Right atrium auricular region (tissue), 2 donors: ENCODE measurements at places on chromosomes 4 and X.

DNA sequence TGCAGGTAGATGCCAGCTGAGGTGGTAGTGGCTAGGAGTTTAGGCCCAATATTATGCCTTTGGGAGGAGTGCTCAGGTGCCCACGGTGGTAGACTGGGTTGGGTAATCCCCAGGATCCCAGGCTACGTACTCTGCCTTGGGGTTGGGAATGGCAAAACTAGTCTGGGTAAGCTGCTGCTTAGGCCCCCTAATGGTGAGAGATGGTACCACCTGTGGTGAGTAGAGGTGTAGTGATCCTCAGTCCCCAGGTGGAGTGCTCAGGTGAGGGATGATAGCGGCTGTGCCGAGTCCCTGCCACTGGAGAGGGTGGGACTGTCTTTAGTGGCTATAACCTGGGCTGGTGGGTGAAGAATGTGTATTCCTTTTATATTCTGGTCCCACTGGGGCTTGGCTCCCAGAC lies 75.2 kb downstream of the IL1RAPL2 start:
- no peak for DNase-seq

DNA sequence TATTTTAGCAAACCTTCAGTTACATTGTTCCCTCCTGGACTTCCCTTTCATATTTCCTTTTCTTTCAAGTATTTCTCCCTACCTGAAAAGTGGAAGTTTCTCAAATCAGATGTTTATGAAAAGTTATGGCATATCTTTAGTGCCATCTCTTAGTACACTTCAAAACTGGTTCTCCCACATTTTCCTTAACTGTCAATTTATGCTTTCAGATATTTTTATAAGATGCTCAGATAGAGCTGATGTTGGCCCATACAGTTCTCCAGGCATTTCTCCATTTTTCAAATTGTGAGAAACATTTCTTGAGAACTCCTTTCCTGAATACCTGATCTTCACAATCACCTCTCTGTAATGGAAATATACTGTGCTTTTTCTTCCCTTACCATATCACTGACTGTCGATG lies 32.5 kb upstream of the AP1AR start:
- no peak for DNase-seq

DNA sequence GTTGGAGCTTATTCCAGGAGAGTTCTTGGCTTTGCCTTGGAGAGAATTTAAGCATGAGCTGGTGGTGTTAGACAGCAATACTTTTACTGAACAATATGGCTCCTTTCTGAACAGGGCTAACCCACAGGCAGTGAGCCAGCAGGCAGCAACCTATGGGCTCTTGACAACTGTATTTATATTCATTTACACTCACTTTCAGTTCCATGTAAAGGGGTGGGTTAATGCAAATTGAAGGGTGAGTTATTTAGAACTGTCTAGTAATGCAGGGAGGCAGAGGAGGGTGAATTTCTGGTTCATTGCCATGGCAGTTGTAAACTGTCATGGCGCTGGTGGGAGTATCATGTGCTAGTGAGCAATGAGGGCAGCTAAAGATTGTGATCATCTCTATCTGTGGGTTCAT lies 15.7 kb downstream of the FOXR2 start:
- no peak for DNase-seq

GRCh38 chr4:40003986-40004385 lies 26.3 kb upstream of the PDS5A start:
- no peak for DNase-seq

- no peak for DNase-seq
These were observed 1536.4 kb upstream of the TENM3 start for GRCh38 chr4:180706766-180707165.

DNA sequence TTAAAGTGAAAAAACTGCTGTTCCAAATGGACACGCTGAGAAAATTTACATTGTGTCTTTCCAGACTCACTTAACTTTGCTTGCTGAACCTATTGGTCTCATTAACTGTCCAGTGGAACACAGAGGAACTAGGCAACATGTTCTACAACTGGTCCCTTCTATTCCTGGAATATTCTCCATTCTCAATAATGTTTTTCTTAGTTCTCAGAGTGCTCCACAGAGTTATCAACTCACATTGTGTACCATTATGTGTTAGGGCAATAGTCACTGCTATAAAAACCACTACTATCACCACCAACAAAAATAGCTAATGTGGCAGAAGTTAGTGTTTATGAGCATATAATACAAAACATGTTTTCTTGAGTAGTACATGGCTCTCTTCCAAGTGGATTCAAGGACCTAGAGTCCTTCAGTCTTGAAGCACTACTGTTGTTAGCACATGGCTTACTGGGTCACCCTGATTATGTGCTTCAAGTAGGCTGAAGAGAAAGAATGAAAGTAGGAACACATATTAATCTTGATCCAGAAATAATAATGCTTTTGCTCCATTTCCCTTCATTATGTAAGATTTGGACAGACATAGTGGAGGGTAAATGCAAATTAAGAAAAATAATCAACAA lies 865.3 kb upstream of the HS3ST1 start:
- no peak for DNase-seq

GRCh38 chr4:77797239-77797638 lies 21.9 kb downstream of the CNOT6L start:
- DNase-seq, result no peak

- DNase-seq, result no peak
These were observed at the start of gene ARHGEF9 for GRCh38 chrX:63784902-63785707. TSS of gene ARHGEF9 (minus strand) at chrX:63785214. CDS start at chrX:63785145, 69 bp downstream.

DNA sequence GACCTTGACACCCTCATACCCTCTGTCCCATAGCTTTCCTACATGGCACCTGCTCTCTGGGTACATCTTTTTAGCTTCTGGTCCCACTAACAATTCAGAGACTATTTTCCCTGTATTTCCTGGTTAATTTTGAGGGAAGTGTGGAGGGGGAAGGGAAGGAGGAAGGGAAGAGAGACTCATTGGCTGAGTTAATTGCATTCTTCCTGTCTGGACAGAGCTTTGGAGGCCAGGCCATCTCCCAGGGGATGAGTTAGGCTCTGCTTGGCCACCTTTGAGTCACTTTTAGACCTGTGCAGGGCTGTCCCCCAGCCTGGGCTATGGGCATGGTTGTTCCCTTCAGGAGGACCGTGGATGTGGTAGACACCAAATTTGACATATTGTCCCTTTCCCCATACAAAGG lies 167.9 kb upstream of the PGRMC2 start:
- no peak for DNase-seq

GRCh38 chr4:122617597-122618593 lies 3.0 kb downstream of the IL21 start:
- DNase-seq, result no peak

GRCh38 chrX:10508891-10509290 lies 111.5 kb downstream of the MID1 start:
- DNase-seq, result no peak

DNA sequence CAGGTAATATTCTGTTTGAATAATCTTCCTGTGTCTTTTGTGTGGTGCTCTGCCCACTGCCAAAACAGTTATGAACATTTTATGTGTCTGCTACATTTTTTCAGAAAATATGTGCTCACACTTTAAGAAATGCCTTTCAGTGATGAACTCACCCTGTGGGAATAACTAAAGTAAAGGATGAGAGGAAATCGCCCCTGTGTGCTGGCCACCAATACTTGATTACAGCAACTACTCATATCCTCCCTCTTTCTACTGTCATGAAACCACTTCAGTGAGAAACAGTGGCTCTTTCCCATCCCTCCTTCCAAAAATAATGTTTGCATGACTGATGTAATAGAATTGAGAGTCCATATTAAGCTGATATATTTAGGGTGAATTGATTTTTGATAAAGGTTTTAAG lies 900.9 kb downstream of the RAB28 start:
- DNase-seq, result no peak

- no peak for DNase-seq
These were observed 182.1 kb downstream of the EVC2 start for GRCh38 chr4:5526080-5526846.

DNA sequence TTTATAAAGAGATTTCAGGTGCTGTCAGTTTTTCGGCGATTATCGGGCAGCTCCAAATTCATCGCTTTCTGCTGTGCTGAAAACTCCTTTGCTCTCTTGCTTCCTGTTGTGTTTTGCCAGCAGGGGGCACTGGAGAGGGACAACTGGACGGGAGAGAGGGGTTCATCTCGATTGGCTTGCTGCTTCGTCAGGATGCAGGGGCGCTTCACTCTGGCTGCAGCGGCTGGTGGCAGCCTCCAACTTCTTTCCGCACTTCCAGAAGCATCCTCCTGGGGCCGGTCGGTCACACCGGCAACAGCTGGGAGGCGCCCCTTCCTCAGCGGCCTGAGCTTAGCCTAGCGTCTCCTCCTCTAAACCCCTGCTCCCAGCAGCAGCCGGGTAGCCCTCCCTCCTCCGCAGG lies 29.5 kb downstream of the MSL3 start:
- peak; percentile 62 for DNase-seq

DNA sequence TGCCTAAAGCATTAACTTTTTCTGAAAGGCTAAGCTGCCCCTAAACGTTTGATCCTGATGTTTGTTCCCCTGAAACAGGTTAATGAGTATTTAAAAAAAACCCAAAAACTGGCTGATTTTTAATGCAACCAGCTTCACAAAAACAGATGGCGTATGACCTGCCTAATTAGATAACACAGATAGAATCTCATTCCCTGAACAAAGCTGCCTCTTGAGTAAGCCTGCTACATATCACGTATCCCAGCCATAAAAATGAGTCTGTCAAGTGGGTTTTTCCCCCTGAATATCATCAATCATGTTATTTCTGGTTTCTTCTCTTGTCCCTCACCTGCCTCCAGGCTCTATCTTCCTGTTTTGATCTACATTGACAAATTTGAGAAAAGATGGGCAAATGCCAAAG lies 154.2 kb upstream of the FAM9B start:
- DNase-seq, result no peak

DNA sequence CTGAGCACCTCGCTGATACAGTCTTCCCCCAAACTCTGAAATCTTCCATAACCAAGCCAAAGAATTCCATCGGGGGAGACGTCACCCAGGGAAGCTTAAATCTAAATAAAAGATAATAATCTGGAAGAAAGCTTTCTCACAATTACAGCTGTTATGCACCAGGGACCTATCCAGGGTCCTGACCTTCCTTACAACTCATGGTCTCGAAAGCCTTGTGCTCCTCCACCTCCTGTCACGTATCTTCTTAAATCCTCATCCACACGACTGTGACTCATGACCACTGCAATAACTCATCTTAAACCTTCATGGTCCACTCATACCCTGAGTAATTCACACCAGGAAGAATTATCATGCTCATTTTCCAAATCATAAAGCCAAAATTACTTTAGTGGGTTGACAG lies 166.8 kb upstream of the FRG1 start:
- DNase-seq, result no peak

DNA sequence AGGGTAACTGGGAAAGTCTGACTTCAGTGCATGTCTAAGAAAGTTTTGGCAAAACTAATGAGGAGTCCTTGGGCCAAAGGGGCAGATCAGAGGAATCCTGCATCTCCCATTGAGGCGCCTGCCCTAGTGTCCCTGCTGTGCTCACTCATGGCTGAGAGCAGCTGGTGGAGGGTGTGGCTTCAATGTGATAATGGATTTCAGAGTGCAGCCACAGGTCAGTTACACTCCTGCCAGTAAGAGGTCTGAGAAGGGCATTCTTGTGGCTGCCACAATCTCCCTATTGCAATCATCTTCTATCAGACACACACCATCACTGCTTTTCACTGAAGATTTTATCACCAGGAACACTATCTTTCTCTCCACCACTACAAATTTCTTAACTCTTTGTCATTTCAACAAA lies 457.1 kb downstream of the MID1IP1 start:
- DNase-seq, result no peak

- no peak for DNase-seq
These were observed 383 bp downstream of the PCYT1B start for GRCh38 chrX:24646745-24647182.

DNA sequence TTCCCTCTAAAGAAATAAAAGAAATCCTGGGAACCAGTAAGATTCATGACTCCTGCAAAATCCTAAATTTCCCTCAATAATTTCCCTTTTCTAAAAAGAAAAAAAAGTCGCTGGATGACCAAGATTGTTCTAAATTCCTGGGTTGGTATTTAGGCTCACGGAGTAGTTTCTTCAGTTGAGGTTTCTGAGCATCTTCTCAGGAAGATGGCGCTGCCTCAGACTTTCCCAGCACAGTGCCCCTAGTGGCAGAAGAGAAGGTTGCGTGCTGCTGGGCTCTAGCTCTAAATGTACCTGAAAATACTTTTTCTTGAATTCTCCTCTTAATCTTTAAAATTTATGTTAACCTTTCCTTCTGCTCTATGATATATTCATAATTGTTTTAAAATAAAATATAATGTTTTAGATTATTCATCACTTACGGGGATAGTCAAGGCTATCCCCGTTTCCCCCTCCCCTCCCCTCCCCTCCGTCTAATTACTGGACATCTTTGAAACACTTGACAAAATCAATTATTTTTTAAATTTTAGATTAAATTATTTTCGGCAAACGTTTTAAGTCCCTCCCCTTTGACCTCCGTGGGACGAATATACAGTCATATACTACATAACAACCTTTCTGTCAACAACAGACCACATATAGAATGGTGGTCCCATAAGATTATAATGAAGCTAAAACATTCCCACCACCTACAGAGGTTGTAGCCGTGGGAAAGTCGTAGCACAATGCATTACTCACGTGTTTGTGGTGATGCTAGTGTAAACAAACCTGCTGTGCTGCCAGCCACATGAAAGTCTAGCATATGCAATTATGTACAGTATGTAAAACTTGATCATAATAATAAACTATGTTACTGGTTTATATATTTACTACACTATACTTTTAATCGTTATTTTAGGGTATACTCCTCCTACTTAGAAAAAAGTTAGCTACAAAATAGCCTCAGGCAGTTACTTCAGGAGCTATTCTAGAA lies 41.0 kb upstream of the GATB start:
- no peak for DNase-seq

DNA sequence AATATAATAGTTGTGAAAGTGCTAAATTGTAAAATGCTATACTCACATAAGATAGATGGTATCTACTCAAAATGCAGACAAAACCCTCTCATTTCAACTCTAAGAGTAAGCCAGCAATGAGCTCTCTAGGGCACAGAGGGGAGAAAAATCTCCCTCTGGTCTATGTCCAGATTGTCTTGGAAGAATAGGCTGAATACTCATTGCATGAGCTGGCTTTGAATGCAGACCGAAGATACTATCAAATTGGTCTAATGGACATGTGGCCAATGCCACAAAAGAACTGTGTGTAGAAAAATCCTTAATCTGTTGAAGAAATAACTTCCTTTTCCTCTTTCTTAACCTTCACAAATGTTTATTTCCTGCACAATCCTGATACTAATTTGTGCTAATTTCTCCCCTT lies 3.5 kb downstream of the ZXDA start:
- DNase-seq, result no peak

DNA sequence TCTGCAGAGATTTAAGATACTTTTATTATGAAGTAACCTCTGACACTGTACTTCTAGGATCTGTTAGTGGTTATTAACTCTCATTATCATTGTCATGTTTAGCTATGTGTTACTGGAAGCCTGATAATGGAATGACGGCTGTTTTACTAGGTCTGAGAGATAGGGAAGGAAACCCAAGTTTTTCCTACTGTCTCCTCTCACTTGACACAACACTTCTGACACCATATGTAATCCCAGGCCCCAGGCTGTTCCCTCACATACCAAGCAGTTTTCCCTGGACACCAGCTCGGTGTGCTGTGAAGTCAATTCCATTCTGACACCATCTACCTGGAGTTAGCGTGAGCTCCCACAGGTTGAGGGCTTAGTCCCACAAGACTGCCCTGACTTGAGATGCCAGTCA lies 85.6 kb downstream of the ZNF674 start:
- no peak for DNase-seq
